Naive thymus-derived CD4-positive, alpha-beta T cell (primary cell): ENCODE measurements at places on chromosomes 3 and 15. TPM values are rescaled to one million over a fixed set of nuclear protein-coding genes. Genes with fewer than 3 reads are reported as not detected.

DNA sequence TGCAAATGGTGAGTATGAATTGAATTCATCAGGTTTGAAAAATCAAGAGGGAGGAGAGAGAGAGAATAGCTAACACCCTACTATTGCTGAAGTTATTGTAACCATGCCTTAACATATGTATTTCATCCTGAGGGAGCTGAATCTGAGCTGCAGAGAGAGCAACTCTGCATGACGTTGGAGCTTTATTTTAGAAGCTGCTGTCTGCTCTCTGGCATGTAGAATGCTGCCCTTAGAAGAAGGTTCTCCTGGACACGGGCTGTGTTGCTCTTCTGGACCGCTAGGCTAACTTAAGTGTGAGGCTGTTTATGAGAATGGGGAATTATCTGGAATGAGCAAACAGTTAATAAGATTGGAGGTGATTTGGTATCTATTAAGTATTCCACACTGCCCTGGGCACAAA is 814.6 kb downstream of the AGBL1 start:
- DNase-seq, result no peak

DNA sequence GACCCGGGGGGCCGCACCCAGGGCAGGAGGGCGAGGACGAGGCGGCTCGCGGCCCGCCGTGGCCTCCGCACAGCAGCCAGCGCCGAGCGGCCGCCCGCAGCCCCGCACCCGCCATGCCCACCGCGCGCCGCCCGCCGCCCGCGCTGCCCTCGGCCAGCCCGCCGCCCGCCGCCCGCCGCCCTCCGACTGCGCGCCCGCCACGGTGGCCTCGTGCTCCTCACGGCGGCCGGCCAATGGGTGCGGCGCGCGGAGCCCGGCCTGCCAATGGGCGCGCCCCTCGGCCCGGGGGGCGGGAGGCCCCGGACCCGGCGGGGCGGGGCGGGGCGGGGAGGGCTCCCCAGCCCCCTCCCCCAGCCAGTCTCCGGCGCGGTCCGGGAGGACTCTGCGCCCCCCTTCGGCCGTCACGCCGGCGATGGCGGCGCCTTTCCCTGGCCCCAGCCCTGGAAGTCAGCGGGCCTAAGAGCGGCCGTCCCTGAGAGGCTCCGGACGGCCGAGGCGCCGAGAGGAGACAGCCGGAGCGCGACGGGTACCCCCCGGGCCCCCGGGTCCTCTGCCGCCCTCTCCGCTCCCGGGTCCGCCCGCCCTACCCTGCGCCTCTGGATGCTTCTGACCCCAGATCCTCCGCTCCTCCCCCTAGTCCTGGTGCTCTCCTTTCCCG is at the start of gene NT5DC2:
TSS of gene NT5DC2 (minus strand) at position 235 of the 658 bp plus-strand sequence. CDS start at position 115, 120 bp downstream.
- peak; percentile 41 for DNase-seq

DNA sequence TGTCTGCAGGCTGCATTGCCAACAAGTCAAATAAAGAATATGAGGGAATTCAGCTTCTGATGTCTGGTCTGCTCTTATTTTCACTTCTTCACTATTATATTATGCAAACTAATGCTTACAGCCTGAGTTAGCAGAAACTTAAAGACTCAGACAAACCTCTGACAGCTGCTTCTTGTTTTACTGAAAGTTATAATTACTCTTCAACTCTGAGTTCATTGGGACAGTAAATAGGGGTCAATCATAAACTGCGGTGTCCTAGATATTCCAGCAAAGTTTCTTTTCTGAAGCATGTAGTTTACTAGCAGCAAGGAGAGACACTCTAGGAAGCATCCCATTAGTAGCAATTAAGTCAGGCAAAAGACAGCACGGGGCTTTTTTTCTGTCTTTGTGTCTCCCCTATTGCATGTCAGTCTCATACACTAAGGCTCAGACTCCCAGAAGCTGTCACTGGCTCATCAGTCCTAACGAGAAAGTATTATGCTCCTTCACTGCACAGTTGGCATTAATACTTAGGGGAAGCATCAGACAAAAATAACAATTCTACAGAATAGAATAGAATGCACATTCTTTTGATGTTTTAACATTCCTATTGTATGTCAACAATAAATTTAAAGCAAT is 1060.8 kb downstream of the ROBO1 start:
- no peak for DNase-seq

DNA sequence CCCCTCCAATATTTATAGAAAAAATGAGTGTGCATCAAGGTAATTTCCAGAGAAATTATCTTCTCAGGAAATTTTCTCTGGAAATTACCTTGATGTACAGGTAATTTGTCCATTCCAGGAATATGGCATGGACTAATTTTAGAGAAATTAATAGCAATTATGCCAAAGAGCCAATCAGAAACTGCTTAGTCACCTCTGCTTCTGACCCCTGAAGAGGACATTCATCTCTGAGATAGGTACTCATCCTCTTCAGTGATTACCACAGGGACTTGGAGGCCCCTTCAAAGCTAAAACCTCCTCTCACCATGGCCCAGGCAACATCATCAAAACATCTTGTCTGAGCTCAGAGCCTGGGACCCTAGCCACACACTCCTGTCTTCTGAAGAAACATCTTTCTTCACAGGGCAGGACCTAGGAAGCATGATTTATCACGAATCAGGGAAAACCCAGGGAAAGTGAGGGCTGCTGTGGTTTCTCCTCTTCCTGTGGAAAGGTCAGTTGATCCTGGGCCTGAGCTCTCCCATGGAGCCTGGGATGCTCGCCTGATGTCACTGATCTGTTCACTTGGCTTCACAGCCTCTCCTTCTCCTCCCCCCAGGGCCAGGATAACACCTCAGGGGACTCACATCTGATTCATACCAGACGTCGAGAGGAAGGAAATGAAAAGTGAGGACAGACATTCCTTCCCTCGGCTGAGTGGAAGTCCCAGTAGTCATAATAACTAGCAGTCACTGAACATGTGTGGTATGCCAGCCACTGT is 210.5 kb downstream of the DTWD1 start:
- no peak for DNase-seq

GRCh38 chr3:73719861-73720260 is 95.1 kb upstream of the PDZRN3 start:
- no peak for DNase-seq

- DNase-seq, result no peak
Observed at GRCh38 chr3:55507808-55508207, 20.7 kb upstream of the WNT5A start.

GRCh38 chr3:45460361-45460760 is 72.0 kb downstream of the LARS2 start:
- DNase-seq, result no peak

DNA sequence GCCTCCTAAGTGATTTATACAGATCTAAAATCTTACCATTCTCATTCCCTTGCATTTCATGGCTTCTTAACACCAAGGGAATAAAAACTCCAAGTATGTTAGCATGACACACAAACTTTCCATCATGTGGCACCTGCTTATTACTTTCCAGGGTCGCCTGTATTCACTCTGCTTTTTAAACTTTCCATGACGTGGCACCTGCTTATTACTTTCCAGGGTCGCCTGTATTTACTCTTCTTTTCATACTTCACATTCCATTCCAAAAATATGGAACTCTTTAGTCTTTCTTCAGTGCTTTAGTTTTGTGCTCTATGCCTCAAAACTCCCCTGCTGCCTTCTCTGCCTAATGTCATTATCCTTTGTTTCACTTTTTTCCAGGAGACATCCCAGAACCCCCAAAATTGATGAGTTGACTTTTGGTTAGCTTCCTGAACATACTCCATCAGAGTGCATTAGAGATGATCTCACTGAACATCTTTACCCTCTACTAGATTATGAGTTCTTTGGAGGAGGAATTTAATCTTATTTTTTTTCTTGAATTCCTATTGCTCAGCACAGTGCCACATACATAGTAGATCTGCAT is 47.0 kb downstream of the CALML4 start:
- no peak for DNase-seq

DNA sequence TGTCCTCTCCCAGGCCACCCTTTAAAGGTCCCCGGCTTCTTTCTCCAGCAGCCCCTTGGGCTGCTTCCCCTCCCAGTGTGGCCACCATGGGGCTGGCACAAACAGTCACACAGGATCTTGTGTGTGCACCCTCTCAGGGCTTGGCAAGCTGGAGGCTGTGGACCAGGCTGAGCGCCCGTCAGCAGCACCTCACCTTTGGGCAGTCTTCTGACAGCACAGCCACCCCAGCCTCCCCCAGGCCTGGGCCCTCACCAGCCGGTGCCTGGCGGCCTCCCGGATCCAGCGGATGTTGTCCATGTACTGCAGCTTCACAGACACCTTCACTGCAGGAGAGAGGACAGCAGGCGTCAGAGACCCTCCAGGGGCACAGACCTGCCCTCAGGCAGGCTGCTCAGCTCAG is 20.1 kb upstream of the ZXDC start:
- no peak for DNase-seq

GRCh38 chr15:79653533-79653932 is 221.4 kb downstream of the MINAR1 start:
- no peak for DNase-seq

GRCh38 chr15:69824075-69824876 is 273.4 kb downstream of the TLE3 start:
- no peak for DNase-seq

DNA sequence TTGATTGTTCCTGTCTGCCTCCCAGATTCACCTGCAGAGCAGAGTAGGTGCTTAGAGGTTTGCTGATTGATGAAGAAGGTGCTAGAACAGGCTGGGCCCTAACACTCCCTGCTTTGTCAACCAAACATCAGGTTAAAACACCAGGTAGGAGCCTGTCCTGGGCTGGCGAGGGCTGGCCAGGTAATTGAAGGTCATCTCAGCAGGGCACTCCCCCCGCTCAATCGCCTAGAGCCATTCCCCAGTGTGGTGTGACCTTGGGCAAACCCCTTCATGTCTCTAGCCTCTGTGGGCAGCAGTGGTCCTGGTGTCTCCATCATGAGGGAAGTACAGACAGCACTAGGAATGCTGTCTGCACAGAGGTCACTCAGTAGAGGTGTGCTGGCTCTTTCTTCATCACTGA is 88.3 kb downstream of the KLF15 start:
- DNase-seq, result no peak

- no peak for DNase-seq
Observed at GRCh38 chr15:74783072-74783807, 1.4 kb downstream of the CSK start.

The CRTC3 gene
- 40.5 TPM for polyA plus RNA-seq

The LRRC31 gene
- polyA plus RNA-seq, result not detected
